Stimulated activated CD8-positive, alpha-beta memory T cell treated with anti-CD3 and anti-CD28 coated beads, Interleukin-2, amount 100 ng/mL, for 1 hour (primary cell): ENCODE measurements at places on chromosomes 3 and 15.

DNA sequence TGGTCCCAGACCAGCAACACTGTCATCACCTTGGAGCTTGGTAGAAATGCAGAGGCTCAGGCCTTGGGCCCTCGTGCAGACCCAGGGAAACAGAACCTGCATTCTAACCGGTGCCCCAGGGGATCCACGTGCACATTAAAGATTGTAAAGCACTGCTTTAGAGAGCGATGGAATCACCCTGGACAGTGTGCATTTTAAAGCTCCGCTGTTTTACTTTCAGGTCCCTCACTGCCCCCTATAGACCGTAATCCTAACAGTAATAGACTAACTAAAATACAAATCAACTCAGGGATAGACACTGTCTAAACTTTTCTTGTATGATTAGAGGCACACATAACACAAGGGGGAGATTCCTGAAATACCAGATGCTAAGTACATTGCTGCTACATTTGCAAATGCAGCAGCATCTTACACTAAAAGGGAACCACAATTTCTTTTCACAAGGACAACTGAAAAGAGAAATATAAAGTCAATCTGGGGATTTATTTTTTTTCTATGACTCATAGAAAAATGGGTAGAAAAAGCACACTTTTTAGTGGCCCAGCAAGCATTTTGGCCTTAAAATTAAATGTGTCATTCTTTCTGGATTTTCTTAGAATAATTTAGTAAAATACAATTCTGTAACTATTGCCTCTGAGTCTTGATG, 10.5 kb upstream of the SH3GL3 start:
- DNase-seq: no peak

- no peak for DNase-seq
These were observed 2.7 kb downstream of the PRKCD start for GRCh38 chr3:53163444-53164387.

DNA sequence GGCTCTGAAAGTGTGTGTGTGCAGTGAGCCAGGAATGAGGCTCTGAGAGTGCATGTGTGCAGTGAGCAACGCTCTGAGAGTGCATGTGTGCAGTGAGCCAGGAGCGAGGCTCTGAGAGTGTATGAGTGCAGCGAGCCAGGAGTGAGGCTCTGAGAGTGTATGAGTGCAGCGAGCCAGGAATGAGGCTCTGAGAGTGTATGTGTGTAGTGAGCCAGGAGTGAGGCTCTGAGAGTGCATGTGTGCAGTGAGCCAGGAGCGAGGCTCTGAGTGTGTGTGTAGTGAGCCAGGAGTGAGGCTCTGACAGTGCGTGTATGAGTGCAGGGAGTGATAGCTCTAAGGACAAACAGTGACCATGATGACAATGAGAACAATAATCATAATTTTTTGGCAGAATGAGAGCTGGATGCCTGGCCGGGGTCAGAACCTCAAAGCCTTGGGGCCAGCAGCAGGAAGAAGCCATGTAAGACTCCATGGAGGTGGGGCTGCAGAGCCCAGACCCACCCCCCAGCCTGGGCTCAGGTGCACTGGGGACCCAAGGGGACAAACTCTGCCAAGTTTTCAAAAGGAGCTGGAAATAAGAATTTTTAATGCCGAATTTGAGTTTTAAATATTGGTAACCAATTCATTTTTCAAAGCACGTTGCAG, 85.7 kb upstream of the PRR20G start:
- no peak for DNase-seq

GRCh38 chr3:124966521-124967445, 32.2 kb upstream of the MUC13 start:
- no peak for DNase-seq

DNA sequence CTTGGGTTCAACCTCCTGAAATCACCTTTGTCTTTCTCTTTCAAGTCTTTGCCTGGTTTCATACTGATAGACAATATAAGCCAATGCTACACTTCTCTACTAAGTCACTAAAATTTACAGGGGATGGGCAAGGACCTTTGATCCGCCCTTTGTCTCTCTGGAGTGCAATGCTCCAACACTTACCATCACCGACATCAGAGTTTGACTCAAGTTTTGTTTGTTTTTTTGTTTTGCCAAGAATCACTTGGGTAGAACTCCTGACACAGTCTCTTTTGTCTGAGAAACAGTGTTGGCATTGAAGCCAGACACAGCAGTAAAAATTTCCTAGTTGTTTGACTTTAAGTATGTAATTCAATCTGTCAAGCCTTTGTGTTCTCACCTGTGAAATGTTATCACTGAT, 29.3 kb downstream of the NFKBIZ start:
- DNase-seq: no peak

DNA sequence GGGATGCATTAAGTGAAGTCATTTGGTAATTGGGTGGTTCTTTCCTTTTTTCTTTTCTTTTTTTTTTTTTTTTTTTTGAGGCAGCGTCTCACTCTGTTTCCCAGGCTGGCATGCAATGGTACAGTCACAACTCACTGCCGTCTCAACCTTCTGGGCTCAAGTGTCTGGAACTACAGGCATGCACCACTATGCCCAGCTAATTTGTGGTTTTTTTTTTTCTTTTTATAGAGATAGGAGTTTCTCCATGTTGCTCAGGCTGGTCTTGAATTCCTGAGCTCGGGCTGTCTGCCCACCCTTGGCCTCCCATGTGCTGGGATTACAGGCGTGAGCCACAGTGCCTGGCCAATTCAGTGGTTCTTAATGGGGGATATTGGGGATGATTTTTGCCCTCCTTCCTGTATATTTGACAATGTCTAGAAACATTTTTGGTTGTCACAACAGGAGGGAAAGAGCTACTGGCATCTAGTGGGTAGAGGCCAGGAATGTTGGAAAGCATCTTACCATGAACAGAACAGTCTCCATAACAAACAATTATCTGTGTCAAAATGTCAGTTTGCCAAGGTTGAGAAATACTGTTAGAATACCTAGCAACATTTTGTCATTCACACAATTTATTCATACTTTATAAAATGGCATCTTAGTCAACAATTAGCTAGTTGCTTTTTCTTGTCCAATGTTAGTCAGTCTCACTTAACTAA, 79.4 kb upstream of the CNTN3 start:
- no peak for DNase-seq

GRCh38 chr3:50270422-50271224, 1.7 kb downstream of the SEMA3B start:
- DNase-seq: no peak

- DNase-seq: no peak
These were observed 124.8 kb downstream of the MYLK start for GRCh38 chr3:123759311-123759710.

GRCh38 chr3:72451841-72452240, 396.4 kb downstream of the SHQ1 start:
- no peak for DNase-seq

DNA sequence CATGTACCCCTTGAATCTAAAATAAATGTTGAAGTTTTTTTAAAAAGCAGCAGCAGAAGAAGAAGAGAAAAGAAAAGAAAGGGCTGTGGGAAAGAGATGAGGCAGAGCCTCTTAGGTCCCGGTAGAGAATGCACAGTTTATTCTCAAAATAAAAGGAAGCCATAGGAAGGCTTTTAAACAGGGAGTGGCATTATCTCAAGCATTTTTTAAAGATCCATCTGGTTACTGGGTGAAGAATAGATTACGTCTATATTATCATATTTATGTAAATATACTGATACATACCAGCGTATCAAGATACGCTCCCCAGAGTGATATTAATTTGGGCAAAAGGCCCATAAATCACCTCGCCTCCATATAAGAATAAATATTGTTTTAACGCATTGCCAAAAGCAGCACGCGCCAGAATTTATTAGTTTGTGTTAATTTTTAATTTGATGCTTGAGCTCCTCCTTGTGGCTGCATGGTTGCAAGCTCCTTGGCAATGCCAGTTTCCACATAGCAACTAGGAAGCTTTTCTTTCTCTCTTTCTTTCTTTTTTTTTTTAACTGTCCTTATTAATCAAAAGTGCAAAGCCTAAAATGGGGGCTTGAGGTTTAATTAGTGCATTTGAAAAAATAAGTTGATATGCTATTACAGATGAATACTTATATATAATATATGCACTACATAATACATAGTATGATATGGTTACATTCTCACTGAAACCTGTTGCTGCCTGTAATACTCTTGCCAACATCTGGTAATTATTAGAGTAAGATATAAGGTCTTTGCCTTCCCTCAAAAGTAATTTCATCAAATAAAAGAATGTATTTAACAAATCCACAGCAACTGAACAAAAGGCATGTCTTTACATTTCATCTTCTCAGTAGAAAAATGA, 242.8 kb upstream of the UBE2E2 start:
- no peak for DNase-seq

DNA sequence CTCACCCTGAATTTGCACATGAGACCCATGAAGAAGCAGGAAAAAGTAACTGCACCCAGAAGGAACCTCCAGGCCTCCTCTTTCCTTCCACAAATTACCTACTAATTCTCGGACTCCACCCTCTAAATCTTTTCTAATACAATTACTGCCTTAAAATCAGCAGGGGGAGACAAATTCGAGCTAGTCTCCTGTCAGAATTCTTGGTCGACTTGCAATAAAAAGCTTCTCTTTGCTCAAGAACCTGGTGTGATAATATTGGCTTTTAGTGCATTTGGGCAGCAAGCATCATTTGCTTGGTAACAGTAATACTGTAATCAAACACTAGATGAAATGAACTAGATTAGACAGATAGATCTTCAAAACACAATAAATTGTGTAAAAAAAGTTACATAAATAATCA, 281.9 kb downstream of the RAP2B start:
- DNase-seq: no peak

DNA sequence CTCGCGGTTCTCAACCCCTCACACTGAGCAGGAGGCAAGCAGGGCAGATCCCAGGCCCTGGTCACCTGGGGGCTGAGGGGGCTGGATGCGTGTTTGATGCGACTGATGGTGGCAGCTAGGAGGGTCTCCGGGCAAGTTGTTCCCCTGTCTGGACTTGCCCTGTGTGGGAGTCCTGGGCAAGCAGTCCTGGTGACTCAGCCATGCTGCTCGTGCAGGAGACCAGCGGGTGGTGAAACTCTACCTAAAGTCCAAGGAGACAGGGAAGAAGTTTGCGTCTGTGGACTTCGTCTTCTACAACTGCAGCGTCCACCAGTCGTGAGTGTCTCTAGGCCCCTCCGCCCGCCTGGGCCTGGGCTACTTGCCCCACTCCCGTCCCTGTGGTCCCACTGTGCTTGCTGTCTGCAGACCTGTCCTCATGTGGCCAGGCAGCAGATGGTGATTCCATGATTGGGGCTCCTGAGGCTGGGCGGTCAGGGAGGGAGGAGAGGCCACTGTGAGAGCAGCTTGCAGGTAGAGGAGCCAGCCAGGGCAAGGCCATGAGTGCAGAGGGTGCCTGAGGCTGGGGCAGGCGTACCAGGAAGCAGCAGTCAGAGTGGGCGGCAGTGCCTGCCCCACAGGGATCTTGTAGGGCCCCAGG, 23.1 kb downstream of the PLXNA1 start:
- DNase-seq: no peak

GRCh38 chr3:87069971-87070370, 79.0 kb upstream of the VGLL3 start:
- DNase-seq: no peak

DNA sequence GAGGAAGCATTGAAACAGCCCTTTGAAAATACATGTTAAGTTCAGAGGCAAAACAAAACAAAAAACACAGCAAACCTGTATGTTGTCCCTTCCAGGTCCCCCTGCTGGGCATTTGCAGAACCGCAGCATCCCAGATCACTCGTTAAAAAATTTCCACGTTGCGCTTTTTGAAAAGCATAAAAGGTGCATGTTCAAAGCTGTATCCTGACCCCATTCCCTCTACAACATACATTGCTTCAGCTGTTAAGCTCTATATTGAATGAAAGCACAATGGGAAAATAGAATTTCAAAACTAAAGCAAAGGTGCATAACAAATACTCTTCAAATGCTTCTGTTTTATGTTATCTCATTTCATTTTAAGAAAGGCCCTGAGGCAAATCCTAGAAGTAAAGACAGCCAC, 328.3 kb downstream of the THSD4 start:
- no peak for DNase-seq

DNA sequence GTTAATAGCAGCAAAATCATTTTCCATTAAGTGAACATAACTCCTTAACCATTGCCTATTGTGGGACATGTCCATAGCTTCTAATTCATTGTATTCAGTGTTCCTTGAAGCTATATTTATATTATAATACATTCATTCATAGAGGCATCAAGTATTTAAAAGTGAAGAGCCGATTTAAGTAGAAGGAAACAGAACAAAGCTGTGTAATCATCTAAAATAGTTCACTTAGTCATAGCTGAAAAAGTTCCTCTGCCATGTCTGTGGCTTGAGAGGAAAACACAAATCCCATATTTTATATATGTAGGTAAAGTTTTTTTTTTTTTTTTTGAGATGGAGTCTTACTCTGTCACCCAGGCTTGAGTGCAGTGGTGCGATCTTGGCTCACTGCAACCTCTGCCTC, 54.5 kb downstream of the TMEM108 start:
- DNase-seq: no peak

DNA sequence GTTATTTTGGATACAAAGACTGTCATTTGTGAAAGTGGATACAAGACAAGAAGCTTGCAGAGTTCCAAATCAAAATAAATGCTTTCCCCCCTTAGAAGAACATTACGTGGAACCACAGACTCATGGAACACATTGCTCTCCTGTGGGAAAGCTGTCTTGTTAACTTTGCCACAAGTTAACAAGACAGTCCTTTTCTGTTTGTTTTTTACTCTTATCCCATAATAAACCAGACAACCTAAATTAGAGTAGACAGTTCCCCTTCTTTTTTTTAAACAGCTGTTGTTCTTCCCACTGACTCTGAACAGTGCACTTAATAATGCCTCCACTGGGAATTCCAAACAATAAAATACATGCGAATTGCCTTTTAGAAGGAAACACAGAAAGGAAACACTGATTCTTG, 255.3 kb upstream of the UBE2E2 start:
- DNase-seq: no peak

GRCh38 chr3:59138966-59139365, 89.1 kb upstream of the CFAP20DC start:
- DNase-seq: no peak

DNA sequence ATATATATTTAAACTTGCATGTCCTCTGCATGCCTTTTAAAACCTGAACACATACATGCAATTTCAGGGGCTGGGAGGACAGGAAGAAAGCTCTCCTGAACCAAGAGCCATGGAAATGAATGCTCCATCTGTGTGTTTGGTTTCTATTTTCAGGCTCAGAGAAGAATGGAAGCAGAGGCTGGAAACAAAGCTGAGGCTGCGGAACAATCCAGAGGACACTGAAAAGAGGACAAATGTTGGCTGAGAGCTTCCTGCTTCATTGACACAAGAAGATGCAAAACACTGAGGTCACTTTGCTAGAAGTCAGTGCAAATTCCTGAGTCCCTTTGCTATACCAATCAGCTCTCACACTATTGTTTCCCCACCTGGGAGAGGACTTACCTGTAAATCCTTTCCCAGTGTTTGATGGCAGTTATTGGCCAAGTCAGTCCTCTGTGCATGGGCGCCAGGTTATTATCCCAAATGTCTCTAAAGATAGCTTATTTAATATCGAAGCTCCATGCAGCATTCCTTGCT, 12.7 kb downstream of the FAM240A start:
- no peak for DNase-seq

- no peak for DNase-seq
These were observed 246.2 kb downstream of the LSAMP start for GRCh38 chr3:116199063-116199462.

- no peak for DNase-seq
These were observed 699 bp downstream of the MEGF11 start for GRCh38 chr15:66252685-66253417.

GRCh38 chr15:69114331-69114928, 46.0 kb upstream of the GLCE start:
- DNase-seq: no peak
